ENCODE measurements at places on chromosomes 7 and 10.

- DNase-seq, result no peak
Observed at GRCh38 chr7:155373359-155374273, 75.9 kb downstream of the INSIG1 start.

DNA sequence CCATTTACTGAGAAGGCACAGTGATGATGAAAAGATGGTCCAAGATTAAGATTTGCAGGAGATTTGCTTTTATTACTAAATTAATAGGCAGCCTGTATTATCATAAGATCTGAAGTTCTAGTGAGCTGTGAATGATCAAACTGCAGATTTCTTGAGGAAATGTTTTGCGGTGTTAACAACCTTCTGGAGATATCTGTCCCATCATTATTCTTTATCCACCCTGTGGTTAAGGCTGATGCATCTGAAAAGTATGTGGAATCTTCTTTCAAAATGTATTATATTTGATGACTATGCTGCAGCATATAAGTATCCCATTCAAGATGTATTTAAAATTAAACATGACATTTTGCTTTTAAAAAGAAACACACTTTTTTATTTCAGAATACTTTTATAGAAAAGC, 150.3 kb downstream of the POLR1F start:
- peak; percentile 79 for DNase-seq

GRCh38 chr7:75619636-75620035, 119.1 kb downstream of the HIP1 start:
- no peak for DNase-seq

GRCh38 chr10:124221356-124222317, 128.2 kb upstream of the CHST15 start:
- DNase-seq, result peak; percentile 25

DNA sequence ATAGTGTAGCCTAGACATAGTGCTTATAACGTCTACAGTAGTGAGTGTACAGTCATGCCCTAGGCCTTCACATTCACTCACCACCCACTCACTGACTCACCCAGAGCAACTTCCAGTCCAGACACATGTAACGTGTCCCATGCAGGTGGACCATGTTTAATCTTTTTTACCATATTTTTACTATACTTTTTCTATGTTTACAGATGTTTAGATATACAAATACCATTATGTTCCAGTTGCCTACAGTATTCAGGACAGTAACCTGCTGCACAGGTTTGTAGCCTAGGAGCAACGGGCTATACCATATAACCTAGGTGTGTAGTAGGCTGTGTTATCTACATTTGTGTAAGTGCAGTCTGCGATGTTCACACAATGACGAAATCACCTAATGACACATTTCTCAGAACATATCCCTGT, 11.0 kb downstream of the MPP7 start:
- DNase-seq, result peak; percentile 79

- no peak for DNase-seq
Observed at GRCh38 chr7:47149208-47149839, 432.6 kb downstream of the TNS3 start.

DNA sequence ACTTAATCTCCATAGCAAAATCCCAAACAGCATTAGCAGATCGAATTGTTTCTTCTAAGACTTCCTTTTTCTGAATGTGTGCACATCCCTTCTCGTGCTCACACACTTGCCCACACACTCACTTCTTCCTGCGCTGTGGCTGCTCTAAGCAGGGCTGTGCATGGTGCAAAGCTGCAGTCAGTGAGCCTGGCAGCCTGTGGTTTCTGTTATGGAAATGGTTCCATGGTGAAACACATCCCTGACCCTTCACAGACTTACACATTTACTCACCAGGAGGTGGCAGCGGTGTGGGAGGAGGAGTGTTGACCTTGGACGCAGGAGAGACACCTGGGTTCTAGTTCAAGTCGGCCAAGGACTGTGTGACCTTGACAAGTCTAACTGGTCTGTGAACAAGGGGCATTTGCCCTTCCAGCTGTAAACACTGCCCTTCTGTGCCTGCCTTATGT, 24.9 kb downstream of the MTURN start:
- peak; percentile 25 for DNase-seq

DNA sequence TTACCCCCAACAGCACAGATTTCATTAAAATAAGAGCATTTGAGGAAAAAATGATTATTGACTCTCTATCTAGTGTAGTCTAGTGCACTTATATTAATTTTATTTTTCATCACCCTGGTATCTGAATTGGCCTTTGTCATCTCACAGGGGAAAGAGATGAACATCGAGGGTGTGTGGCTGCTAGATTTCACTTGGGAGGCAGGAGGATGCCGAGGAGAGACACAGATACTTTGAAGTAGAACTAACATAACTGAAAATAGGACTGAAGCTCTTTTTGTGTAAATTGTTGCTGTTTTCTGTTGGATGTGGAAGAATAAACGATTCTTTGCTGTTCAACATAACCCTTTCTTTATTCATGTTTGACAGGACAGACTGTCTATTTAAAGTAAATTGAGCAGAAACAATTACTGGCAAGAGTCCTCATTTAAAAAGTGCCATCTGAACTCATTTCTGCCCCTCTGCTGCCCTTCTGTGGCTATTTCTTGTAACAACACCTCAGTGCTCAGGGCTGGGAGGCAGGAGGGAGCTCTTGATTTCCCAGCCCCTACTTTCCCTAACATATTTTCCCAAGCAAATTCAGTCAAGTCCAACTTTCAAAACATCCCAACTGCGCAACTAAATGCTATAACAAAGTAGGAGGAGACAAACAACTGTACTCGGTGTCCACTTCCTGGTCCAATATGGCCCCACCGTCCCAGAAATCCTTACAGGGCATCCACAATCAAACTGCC, 15.6 kb downstream of the LYZL1 start:
- peak; percentile 63 for DNase-seq

DNA sequence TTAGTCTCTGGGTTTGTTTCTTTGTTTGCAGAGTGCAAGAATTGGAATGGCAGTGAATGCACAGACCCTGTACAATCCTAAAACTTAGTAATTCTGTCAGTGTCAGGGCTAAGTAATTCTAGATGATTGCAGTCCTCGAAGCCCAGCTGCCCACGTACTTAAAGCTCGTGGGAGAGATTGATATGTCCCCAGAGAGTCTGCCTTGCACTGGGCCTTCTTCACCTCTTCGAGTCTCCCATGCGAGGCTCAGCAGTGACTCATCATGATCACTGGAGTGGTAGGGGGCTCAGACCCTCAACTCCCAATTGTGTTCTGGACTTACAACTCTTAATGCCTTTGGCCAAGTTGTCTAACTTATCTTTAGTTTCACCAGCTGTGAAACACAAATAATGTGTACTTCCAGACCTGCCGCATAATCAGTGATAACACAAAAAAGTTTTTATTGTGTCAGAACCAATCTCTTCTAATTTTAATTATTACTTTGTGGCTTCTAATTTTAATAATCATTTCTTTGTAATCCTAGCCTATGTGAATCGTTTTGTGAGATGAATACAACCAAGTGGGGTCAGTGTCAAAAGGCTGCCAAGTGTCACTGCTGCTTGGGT, 345.6 kb upstream of the LRGUK start:
- DNase-seq, result no peak

- peak; percentile 38 for DNase-seq
Observed at GRCh38 chr7:93551063-93551895, 23.2 kb downstream of the CALCR start.

GRCh38 chr7:139571651-139572050, 48.2 kb downstream of the CLEC2L start:
- DNase-seq, result no peak

- DNase-seq, result peak; percentile 97
Observed at GRCh38 chr10:77737608-77738007, 100.0 kb upstream of the KCNMA1 start.

GRCh38 chr10:116470768-116471415, 43.2 kb downstream of the PNLIPRP3 start:
- peak; percentile 17 for DNase-seq

DNA sequence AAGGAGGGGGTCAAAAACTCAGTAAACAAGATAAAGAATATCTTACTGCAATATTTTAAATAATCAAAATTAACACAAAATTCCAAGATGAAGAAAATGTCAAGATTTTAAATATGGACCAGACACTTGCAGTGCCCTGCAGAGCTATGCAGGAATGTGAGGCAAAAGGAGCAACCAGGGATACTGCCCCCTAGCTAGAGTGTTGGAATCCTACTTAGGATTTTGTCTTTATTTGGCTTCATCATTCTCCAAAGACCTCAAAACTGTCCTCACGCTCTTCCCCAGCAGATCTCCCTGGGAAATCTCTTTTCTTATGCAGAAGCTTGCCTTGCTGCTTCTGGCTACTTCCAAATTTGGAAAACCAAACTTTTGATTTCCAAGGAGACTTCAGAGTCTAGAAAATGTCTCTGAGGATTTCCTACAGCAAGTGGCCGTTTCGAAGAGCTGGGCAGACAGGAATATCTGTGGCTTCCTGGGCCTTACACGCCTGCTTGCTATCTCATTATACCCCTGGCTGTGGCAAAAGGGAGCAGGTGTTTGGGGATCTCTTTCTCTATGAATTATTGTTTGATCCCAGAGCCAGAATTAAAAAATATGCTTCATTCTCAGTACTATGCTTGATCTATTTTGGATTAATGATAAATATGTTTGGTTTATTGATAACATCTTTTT, 232.2 kb upstream of the BMPER start:
- no peak for DNase-seq

- DNase-seq, result no peak
Observed at GRCh38 chr10:101841826-101842225, 1.8 kb downstream of the KCNIP2 start.

DNA sequence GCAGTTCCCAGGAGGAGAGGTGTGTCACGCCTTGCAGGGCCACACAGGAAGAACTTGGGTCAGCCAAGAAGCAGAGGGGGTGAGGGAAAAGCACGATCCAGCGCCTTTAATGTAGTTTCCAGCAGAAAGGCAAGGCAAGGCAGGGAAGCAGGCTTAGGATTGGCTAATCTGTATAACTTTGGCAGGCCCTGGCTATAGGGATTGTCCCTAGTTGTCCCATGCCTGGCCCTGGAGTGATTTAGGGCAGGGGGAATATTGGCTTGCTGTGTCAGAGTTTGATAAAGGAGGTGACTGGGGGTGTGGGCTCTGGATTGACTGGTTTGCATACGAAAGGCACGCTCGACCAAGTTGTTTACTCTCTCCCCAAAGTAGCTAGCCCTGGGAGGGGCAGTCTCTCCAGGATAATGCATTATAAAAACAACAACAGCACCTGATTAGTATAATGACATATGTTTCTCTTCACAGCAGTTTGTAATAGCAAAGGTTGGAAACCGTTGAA, 44.5 kb downstream of the RBM28 start:
- DNase-seq, result no peak

GRCh38 chr7:75624134-75624832, 114.5 kb downstream of the HIP1 start:
- DNase-seq, result peak; percentile 68

DNA sequence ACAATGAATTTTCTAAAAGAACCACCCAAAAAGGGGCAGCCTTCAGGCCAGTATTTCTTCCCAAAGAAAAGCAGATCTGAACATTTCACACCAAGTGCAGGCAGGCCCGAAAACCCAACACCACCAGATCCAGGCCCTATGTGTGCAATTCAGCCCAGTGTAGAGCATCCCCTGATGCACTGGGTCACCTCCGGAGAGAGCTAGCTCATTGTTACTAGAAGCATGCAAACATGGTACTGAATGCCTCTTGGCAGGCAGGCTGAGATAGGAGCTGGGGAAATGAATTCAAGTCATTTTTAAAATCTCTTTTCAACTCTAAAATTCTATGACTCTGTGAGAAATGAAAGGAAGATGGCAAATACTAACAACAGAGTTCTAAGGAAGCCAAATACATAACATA, 174.8 kb downstream of the ELMO1 start:
- no peak for DNase-seq

DNA sequence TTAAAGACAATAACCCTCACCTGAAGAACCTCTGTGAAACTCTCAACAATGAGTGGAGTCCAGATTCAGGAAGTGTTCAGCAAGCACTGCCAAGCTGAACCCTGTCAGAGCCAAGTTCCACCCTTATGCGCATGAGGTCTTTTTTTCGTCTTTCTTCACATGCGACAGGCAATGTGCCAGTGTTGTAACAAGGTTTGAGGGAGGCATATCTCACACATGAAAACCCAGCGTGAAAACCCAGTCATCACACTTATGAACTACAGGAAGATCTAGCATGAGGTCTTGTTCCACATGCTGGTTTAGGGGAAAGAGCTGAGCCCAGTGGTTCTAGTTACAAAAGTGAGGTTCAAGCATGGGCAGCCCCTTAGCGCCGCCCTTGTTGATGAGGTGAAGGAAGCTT, 49.7 kb downstream of the RABGEF1 start:
- peak; percentile 10 for DNase-seq

DNA sequence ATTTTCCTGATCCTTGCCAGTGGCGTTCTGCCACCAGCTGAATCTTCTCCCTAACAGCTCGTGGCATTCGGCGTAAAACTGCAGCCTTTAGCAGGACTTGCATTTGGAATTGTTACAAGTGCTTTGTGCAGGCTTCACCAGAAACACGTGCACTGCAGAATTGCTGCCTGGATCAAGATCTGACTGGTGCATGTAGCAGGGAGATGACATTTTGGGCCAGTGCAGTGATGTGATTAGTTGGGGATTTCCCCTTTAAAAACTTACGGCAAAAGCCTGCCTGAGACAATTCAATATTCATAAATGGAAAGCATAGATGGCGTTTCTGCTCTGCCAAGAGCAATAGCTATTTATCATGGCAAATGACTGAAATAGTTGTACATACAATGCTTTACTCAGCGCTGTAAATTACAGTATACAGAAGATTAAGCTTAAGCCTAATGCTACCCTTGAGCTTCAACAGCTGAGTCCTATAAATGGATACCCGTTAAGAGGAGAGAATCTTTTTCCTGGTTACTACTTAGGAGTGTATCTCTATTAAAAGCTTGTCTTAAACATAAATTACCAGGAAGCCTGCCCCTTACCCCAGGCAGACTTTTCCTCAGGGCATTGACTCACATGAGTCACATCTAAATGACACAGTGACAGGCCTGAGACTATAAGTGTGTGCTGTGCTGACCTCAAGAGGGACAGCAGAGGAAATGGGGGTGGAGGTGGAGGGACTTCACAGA, 106.3 kb downstream of the ATXN7L1 start:
- peak; percentile 45 for DNase-seq

DNA sequence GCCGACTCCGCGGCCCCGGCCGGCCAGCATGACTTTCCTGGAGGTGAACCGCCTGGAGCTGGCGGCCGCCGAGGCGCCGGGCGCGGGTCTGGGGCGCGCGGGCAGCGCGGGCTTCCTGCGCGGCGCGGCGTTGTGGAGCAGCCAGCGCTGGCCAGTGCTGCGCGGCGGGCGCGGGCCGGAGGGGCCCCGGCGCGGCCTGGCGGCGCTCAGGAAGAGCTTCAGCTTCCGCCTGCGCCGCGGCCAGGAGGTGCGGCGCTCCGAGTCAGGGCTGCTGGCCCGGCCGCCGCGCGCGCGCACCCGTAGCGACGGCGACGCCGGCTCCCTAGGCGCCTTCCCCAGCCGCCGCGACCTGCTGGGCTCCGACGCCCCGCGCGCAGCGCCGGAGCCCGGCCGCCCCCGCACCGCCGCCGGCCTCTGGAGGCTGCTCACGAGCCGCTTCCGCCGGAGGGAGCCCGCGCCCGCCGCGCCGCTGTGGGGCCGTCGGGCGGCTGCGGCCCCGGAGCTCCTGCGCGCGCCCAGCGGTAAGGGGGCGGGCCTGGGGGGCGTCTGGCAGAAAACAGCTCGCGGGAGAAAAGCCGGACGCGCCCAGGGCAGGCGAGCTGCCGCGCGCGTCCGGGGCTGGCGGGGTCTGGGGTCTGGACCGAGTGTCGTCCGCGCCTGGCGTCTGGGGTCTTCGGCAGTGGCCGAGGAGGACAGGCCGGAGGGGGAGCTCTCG, 29.0 kb downstream of the AGAP3 start:
- DNase-seq, result peak; percentile 27
